Activated CD4-positive, CD25-positive, alpha-beta regulatory T cell (primary cell): ENCODE measurements at places on chromosomes 2 and 18.

DNA sequence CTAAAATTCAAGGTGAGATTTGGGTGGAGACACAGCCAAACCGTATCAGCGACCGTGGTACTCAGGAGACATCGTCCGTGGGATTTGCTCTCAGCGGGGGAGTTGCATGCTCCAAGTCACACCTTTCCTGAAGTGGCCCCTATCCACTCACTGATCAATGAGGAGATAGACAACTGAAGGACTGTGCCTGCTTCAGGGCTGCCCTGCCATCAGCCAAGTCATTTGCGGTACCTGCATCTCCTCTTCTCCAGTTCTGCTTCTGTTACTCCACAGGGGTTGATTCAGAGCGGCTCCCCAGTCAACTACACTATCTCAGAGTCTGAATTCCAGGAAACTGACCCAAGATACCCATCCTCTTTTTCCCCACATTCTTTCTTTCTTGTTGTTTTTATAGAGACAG is 184.1 kb downstream of the MREG start:
- DNase-seq: no peak

DNA sequence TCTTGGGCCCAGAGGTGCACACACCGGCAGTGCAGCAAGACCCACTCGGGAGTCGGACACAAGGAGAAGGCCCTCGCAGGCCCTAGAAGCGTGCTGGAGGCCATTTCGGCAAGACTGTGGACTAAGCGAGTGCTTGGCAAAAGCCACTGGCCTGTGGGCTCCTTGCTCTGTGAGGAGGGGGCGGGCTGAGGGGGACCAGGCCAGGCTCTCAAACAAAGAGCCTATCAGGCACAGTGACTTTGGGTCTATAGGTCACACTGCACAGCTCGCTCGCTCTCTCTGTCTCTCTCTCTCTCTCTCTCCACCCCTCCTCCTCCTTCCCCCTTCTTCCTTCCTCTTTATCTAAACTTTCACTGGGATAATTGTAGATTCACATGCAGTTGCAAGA is 23.6 kb upstream of the ZCCHC2 start:
- no peak for DNase-seq

GRCh38 chr2:85785027-85785822 is 31.4 kb downstream of the ATOH8 start:
- DNase-seq: no peak

- DNase-seq: no peak
These were observed 48.9 kb downstream of the PTPN4 start for GRCh38 chr2:119808516-119809147.

DNA sequence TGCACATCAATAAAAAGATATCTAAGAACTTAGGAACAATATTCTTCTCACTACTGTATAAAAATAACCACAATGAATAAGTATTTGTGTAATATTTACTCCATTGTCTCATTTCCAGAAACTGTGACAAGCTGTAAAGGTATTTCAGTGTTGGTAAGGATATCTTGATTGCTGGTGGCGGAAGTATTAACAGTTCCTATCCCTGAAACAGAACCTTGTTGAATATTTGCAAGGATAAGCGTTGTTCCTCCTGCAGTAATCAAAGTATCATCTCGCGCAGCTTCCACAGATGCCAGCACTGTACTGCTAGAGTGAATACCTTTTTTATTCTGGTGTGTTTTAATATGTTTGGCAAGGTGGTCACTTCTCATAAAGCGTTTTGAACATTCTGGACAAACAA is 55.3 kb downstream of the SP3 start:
- DNase-seq: no peak

GRCh38 chr18:26071725-26072124 is 18.7 kb downstream of the SS18 start:
- no peak for DNase-seq

- DNase-seq: no peak
These were observed 337.0 kb downstream of the MBD2 start for GRCh38 chr18:53887447-53887846.

DNA sequence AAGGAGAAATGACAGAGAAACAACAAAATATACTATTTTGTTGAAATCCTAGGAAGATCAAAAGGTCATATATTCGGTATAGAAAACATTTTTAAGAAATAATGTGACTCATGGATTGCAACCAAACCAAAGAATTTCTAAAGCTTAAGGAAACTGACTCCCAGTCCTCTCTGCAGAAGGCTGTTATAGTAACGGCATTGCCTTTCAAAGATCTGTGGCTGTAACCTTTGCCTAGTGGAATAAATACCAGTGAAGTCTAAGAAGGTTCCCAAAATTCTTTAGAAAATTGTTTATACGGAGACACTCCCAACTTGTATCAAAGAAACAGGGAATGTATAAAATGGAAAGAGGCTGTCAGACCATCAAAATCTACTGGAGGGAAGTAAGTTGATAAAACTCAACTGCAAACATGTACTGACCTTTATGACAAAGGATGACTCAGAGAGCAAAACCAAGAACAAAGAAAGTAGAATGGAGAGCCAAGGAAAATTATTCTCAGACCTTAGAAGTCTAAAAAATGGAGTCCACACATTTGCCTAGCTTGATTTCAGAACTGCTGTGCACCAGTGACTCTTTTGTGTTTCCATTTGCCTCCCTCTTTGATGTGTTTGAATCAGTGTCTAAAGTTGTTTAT is 48.6 kb upstream of the FSIP2 start:
- no peak for DNase-seq

GRCh38 chr2:225309516-225309915 is 90.0 kb upstream of the NYAP2 start:
- no peak for DNase-seq
